ENCODE measurements at places on chromosomes 12 and 14.
A peak's percentile ranks its signal among the peaks of the same experiment; 100 is the strongest.

DNA sequence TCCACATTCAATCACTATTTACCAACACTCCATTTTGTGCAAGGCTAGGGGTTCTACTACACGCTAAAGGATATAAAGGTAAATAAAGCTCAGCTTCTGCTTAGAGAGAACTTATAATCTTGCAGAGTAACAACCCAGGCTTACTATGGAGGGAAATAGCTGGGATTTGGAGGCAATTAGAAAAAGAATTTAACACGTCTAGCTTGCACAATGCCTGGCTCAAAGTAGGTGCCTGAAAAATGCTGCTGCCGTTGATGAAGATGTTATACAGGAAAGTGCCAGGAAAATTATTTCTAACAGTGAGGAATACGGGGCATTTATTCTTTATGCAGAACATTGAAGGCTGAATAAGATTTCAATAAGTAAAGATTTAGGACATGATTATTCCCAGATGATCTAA, 214.2 kb downstream of the KITLG start:
- DNase-seq: no peak

DNA sequence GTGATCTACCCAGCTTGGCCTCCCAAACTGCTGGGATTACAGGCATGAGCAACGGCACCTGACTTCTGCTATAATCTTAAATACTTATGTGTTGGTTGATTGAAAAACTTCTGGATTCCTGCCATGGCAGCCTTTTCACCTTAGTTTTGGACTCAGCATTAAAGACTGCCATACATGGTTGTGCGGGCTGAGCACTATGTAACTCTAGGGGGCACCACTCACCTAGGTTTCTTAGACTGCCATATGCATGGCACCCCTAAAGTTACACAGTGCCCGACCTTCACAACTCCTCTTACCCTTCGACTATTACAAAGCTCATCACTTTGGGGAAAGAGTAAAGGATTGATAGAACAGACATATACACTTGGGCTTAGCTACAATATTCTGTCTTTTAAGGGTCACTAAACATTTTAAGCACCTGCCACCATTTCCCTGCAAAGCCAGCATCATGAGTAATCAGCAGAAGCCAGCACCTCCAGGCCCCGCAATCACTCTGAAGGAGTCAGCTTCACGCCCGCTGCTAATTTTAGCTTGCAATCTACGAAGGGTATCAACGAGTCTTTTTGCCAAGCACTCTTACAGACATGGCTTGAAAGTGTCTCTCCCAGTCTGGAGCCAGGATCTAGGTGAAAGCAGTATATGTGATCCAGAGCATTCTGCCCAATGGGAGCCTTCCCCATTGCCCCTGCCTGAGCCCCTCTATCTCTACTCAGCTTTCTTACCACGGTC, 59.8 kb downstream of the SUDS3 start:
- DNase-seq: peak; percentile 7

GRCh38 chr12:116130431-116130830, 147.1 kb downstream of the MED13L start:
- DNase-seq: no peak

DNA sequence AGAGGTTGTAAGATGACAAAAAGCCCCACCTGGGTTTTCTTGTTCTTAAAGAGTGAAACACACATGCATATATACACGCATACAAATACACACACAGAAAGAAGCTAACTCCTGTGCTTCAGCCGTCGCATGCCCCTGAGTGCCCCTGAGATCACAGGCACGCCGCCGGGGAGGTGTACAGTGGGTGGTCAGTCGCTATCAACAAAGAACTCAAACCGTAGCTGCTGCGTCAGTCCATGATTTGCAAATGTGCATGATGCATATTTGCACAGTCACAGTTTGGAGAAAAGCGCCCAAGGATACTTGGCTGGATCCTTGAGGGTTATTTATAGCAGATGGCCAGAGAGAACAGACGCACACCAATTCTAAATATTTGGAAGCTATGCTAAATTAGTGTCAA, 206.9 kb downstream of the TMEM132D start:
- no peak for DNase-seq

DNA sequence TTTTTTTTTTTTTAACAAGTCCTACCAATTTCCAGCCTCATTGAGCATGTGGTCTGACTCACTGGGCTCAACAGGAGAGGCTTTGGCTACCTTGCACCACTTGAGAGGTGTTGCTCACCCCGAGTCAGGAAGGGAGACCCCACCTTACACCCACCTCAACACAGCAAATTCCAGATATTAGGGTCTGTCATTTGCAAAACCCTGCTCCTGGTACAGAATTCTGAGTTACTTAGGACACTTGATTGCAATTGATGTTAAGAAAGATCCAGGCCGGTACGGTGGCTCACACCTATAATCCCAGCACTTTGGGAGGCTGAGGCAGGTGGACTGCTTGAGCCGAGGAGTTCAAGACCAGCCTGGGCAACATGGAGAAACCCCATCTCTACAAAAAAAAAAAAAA, 14.1 kb downstream of the DGLUCY start:
- no peak for DNase-seq

- no peak for DNase-seq
Observed at GRCh38 chr12:105864901-105865300, 273.9 kb downstream of the NUAK1 start.

DNA sequence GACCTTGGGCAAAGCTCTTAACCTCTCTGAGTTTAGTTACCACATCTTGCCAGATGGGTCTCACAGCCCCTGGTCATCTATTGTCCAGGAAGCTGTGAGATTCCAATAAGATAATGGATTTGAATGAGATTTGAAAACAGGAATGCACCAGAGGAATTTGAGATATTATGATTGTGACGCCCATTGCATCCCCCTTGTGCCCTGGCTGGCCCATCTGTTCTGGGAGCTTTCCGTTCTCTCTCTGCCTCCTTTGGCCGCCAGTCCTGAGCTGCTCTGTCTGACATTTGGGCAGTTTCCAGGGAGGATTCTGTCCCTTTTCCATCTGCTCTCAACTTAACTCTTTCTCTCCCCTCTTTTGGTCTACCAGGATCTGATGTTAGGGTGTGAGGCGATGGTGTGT, 24.6 kb downstream of the SRRM4 start:
- no peak for DNase-seq

DNA sequence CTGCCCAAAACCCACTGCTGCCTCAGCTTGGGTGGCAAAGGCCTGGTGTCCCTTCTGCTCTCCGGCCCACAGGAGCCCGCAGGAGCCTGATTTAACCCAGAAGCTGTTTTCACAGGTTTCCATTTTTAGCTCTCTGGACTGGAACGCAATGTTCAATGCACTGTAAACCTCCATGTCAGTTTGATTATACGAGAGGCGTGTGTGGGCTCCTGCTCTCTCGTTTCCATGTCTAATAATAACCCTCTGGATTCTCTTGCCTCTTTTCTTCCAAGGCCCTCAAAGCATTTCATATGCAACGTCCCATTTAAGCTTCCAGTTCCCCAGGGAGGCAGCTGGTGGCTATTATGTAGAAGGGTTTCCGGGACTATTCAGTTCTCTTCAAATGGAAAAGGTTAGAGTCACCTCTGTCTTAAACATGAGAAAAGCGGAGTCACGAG, 161.1 kb downstream of the SUDS3 start:
- no peak for DNase-seq

DNA sequence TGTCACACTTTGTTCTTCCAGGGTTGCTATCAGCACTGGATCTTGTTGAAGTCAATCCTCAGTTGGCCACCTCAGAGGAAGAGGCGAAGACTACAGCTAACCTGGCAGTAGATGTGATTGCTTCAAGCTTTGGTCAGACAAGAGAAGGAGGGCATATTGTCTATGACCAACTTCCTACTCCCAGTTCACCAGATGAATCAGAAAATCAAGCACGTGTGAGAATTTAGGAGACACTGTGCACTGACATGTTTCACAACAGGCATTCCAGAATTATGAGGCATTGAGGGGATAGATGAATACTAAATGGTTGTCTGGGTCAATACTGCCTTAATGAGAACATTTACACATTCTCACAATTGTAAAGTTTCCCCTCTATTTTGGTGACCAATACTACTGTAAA, 23.7 kb downstream of the VTI1B start:
- DNase-seq: no peak

GRCh38 chr12:131828671-131829355, 620 bp downstream of the MMP17 start:
- no peak for DNase-seq

DNA sequence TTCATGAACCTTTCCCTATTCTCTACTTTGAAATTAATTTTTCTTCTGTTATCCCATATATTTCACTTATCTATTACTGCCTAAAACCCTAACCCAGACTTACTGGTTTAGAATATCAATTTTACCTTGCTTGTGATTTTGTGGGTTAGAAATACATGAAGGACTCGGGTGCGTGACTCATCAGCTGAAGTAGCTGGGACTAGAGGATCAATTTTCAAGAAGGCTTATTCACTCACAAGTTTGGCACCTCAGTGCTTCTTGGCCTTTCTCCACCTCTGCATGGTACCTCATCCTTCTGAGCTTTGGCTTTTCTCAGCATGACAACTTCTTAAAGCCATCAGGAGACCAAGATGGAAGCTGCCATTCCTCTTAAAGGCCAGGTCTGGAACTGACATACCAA, 57.8 kb downstream of the TMEM117 start:
- no peak for DNase-seq

Data from nephron progenitor cell (in vitro differentiated cells).